ENCODE measurements at places on chromosomes 5 and 9.

- DNase-seq: no peak
These were observed 79.9 kb downstream of the PRR16 start for GRCh38 chr5:120544043-120544442.

DNA sequence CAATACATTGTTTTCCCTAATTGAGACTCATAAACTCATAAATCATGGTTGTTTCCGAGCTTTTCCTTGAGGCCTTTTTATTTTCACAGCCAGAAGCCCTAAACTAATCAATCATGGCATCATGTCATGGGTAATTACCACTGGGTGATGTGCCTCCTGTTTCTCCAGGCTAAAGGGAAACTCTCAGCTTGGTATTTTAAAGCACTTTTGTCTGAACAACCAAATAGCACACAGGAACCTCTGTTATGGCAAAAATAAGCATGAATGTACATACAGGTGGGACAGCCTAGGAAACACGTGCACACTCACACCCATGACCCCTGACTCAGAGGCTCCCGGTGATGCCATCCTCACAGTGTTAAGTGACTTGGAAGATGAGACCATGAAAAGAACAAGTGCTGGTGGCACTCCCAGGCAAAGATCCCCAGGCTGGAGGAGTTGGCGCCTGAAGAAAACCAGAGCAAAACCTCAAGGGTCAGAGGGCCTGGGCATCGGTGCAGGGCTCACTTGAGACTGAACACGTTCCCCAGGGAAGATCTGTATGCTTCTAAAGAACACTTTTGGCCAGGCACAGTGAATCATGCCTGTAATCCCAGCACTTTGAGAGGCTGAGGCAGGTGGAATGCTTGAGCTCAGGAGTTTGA is 154.3 kb downstream of the ROR2 start:
- no peak for DNase-seq

- DNase-seq: no peak
These were observed 81.9 kb upstream of the FREM1 start for GRCh38 chr9:14992081-14992480.

DNA sequence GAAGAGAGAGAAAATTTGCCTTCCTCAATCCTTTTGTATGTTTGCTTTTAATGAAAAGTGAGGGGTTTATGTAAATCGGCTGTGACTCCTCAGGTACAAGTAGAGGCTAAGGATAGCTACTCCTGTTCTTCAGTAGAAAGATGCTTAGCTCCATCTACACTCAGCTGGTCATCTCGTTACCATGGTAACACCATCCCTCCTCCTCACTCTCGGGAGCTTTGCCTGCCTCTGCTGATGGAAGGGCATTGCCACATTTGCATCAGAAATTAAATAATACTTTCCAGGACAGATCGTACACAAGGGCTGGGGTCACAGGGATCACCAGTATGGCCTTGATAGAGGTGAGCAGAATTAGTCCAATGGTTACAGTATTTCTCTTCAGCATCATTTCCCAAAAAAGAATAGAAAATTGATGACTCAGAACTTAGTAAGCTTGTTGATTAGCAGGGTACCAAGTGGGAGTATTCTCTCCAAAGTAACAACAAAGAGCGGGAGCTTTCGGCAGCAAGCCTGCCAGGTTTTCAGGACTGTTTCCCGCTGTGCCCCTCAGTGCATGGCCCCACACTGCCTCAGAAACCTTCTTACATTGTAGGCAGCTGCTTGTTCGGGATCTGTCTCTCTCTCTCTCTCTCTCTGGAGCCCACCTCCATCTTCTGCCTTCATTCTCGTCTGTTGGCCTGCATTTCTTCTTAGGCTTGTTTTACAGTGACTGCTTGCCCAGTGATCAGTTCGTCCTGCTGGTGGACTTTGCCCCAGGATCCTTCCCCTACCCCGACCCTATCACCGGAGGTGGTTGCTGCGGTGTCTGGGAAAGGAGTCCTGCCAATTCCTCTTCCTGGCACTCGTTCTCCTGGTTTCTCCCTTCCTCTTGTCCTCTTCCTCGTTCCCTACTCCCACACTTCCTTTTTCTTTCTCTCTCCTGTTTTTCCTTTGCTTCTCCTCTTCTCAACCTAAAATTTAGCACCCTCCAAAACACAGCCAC is 51.9 kb upstream of the SNAPC3 start:
- DNase-seq: no peak

DNA sequence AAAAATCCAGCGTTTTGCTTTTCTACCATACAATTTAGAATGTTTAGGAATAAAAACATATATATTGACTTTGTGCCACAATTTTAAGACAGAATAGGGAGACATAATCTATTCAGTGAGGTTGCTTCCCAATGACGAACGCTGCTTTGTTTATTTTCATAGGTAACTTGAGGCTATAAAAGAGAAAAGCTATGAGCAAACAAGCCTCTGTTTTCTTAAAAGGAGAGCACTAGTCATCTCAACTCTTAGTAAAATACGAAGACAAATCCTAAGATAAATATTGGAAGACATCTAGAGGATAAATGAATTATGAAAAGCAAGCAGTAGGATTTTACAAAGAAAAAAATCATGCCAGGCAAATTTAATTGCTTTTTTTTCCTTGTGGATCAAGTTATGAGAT is 363.6 kb downstream of the ANXA1 start:
- DNase-seq: no peak

DNA sequence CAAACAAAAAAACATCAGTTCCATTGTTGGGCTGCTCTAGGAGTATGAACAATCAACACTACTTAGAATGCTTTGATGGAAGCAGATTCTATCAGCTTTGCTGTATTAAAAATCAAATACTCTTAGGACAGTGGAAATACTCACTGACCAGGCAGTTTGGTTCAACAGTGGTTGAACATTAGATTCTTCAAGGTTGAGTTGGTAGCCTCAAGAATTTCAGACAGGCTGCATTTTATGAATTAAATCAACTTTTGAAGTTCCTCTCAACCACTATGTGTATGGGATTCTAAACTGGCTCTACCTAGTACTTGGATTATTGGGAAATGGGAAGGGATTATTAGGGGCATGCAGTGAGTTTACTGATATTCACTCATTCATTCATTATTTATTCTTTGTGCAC is 35.0 kb downstream of the ACTBL2 start:
- DNase-seq: no peak

- DNase-seq: no peak
These were observed 668 bp downstream of the ETF1 start for GRCh38 chr5:138542180-138542955.

DNA sequence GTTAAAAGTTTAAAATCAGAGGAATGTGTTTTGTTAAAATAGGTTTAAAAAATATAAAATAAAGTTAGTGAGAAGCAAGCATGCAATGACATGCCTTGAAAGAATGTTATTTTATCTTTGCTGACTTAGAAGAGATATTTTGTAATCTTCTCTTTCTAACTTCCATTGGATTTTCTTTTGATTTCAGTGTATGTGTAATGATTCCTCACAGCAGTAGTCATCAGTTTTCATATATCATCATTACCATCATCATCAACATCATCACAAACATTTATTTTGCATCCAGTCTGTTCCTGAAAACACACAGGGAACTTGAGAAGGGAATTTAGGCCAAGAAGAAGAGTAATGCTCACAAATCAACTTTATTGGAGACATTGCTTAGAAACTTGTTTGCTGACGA is 699.6 kb downstream of the TAF11L14 start:
- no peak for DNase-seq

GRCh38 chr5:80703291-80703690 is 48.5 kb upstream of the DHFR start:
- no peak for DNase-seq

- DNase-seq: no peak
These were observed 5.6 kb upstream of the HNRNPAB start for GRCh38 chr5:178198706-178199105.

GRCh38 chr5:134594336-134594735 is 38.3 kb downstream of the SAR1B start:
- DNase-seq: no peak

DNA sequence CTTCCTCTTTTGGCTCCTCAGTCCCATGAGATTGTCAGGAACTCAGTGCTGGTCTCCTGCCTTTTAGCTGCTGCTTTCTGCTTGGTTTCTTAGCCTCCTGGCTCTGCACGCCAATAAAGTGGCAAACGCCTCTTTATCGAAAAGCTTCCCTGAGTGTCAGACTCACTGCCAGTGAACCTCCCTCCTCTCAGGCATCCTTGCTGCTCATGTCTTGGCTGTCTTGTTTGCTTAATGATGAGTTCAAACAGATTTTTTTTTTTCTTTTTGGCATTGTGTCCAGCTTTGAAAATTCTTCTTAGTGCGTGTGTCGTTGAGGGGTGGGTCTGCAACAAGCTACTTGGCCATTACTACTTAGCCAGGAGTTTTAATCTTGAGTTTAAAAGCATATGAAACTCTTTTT is 14.9 kb downstream of the RASGRF2 start:
- DNase-seq: no peak

DNA sequence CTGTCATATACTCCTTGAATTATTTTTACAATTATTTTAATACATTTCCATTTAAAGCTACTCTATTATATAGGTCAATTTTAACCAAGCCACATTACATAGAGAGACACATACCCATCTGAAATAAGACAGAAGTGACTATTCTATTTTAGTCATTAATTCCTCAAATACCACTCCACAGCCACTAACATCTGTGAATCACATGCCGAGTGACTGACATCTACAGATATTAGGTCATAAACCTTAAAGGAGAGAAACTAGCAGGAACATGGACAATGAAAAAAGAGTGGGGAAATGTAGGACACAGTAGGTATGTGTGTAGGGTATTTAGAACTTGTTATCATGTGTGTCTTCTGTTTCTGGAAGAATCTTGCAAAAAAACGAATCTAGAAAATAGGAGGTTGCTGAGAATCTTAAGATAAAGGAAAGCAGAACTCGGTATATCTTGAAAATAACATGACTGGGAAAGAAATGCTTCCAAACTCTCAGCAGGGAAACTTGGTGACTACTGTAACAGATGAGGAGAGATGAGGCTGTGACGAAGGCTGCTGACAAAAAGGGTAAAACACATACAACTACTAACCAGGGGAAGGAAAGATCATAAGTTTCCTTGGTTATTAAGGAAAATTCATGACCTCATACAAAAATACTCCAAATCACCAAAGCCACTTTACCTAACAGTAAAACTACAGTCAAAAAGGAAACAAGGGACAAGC is 84.6 kb downstream of the PLPP1 start:
- no peak for DNase-seq

- DNase-seq: no peak
These were observed 28.7 kb downstream of the BICD2 start for GRCh38 chr9:92735636-92736562.

DNA sequence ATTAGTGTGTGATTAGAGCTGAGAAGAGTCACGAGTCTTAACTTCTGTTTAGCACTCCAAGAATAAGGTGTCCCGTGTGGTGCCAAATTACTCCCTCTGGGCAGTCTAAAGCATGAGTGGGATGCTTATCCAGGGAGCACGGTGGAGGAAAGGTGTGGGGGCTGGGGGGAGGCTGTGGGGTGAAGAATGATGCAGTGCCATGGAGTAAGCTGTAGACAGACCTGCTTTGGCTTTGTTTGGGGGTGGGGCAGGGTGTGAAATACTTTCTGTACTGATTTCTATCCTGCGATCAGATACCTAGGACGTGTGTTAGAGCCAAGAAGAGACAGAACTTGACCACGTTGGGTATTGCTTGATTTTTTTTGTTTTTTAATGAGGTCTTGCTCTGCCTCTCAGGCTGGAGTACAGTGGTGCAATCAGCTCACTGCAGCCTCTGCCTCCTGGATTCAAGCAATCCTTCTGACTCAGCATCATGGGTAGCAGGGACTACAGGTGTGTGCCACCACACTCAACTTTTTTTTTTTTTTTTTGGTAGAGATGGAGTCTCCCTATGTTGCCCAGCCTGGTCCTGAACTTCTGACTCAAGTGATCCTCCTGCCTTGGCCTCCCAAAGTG is 232.8 kb downstream of the MAN2A1 start:
- no peak for DNase-seq

DNA sequence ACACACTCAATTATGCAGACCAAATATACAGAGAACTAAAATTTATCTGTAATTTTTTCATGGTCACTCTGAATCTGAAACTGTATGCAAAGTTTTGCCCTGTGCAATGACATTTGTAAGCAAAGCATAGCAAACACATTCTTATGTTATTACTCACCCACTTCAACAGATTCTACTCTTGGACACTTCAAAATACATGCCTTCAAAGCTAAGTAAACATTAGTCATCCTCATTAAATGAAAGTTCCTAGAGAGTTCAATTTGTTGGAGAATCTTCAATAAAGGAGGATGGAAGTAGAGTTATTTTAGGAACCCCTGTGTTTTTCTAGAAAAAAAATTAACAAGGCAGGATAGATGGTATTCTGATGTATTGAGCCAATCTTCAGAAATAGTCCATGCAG is 639.7 kb upstream of the C9orf72 start:
- no peak for DNase-seq

GRCh38 chr9:129341171-129341986 is 163.3 kb upstream of the IER5L start:
- DNase-seq: no peak

DNA sequence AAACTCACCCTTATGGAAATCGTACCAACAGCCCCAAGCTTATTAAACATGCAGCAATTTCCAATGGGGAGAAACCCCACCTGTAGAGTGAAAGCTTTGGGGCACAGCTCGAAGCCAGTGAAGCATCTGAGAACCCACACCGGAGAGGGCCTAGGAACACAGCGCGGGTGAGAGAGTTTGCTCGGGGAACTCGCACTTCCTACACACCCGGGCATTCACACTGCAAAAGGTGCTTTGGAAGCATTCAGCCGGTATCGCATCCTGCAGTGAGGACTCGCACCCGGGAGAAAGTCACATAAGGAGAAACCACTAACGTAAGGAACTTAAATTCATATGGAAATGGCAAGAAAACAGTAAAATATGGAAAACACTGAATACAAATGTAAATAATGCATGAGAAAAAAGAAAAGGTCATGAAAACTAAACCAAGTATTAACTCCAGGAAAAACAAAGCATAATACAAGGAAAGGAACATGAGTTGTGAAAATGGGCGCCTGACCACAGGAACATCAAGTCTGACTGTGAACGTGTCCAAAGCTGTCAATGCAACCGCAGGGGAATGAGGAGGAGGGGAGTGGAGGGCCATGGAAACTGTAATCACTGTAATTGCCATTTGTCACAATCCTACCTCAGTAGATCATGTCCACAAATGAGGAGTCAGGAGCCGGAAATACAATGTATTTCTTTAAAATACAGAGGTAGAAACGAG is 28.7 kb downstream of the CAMSAP1 start:
- DNase-seq: no peak

GRCh38 chr9:96209407-96210271 is 92.3 kb downstream of the HSD17B3 start:
- no peak for DNase-seq

DNA sequence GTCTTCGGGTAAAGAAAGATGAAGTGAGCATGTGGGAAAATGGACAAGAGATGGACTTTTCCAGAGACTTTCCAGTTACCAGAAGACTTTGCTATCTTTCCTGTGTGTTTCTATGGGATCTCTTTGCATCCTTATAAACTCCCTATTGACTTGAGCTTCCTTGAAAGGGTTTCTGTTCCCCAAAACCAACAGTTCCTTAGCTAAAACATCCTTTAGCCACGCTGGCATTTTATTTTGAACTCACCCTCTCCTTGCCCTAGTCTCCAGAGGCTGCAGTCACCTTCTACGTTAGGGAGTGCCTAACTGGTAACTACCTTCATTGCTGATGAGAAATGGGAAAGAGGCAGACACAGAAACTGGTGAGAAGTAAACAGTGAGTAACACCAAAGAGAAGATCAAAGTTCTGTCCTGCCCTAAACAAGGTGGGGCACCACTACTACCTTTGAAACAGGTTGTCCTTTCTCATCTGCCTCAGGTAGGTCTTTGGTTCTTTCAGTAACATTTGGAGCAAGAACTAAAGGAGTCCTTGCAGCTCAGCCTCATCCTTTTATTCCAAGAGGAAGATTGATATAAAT is 402.9 kb downstream of the ENC1 start:
- no peak for DNase-seq

GRCh38 chr5:139058121-139058520 is 140.0 kb downstream of the SIL1 start:
- DNase-seq: no peak

Data from Caco-2 (cell line).